Tongue (tissue), 3 donors: ENCODE measurements at places on chromosomes 16 and 17. TPM values are rescaled to one million over a fixed set of nuclear protein-coding genes. Genes with fewer than 3 reads are reported as not detected.

The SPATA32 gene
- total RNA-seq, result not detected

The VMP1 gene
- total RNA-seq, result 178 TPM

The LHX1 gene
- not detected for total RNA-seq

The KRTAP9-4 gene
- total RNA-seq, result not detected

The PABPN1L gene
- total RNA-seq, result not detected

The RHBDF1 gene
- 33.0 TPM for total RNA-seq

The CREBBP gene
- total RNA-seq, result 106 TPM

The KRT33B gene
- 0.21 TPM for total RNA-seq

The SLC12A3 gene
- not detected for total RNA-seq

The HES7 gene
- total RNA-seq, result not detected

The SLX1A gene
- 13.7 TPM for total RNA-seq

The ASB16 gene
- 18.0 TPM for total RNA-seq

The BIRC5 gene
- total RNA-seq, result 20.1 TPM

The KRTAP4-1 gene
- total RNA-seq, result not detected

The PER1 gene
- total RNA-seq, result 83.3 TPM

The HAPSTR1 gene
- 83.2 TPM for total RNA-seq

The HOXB8 gene
- not detected for total RNA-seq

The ABI3 gene
- total RNA-seq, result 4.5 TPM

The TRIM47 gene
- 54.2 TPM for total RNA-seq

The CCL13 gene
- total RNA-seq, result not detected

The ZNF423 gene
- total RNA-seq, result 22.5 TPM

The SCO1 gene
- total RNA-seq, result 28.1 TPM

The KCNJ16 gene
- 0.21 TPM for total RNA-seq

The CD300LD gene
- total RNA-seq, result not detected

The RANGRF gene
- 7.5 TPM for total RNA-seq

The COQ9 gene
- total RNA-seq, result 81.8 TPM

The CTF1 gene
- total RNA-seq, result 2.1 TPM

The TP53TG3B gene
- not detected for total RNA-seq

The SOST gene
- total RNA-seq, result not detected

The KRTAP17-1 gene
- total RNA-seq, result 1.0 TPM

The UNC13D gene
- total RNA-seq, result 82.3 TPM

The STUB1 gene
- 88.1 TPM for total RNA-seq

The EPX gene
- not detected for total RNA-seq

The JPT1 gene
- total RNA-seq, result 97.4 TPM

The SUZ12 gene
- total RNA-seq, result 35.3 TPM
